ENCODE measurements at places on chromosomes 7 and 10. TPM values are rescaled to one million over a fixed set of nuclear protein-coding genes. Genes with fewer than 3 reads are reported as not detected.

- no peak for DNase-seq
These were observed 41.8 kb upstream of the WNT16 start for GRCh38 chr7:121286742-121287734.

DNA sequence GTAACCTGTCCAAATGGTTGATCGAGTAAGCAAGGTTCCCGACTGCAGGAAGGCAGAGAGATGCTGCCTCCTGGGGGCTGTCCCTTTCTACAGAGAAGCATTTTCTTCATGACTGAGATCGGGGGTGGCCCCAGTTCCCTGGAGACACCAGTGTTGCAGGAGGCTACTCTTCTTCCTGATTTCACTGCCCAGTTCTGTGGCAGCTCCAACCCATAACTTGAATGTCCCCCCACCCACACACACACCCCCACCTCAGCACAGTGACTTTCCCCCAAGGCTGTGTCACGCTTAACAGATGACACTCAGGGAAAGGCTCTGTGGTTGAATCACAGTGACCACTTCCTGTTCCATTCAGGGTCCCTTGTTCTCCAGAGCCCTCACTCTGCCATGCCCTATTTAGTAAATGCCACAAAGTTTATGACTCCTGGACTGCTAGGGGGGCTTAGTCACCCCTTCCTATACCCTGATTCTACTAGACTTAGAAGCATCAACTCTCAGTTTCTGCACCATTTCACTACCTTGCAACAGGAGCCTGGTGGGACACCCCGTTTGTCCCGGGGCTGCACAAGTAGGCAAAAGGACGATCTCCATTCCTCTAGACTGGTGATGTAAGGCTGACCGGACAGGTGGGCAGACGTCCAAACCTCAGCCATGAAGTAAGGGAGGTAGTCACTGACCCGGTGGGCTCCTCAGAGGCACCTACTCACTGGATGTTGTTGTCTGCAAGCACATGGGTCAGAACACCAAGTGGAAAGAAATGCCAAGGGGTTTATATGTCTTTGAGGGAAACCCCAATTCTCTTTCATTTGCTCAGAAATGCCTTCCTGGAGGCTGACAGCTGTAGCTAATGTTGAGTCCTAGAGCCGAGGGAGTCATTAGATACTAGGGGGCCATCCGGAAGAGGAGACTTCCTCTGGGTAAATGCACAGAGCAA is 31.3 kb upstream of the SMC3 start:
- no peak for DNase-seq

- DNase-seq = no peak
These were observed 309.5 kb downstream of the ATRNL1 start for GRCh38 chr10:115402699-115403098.

DNA sequence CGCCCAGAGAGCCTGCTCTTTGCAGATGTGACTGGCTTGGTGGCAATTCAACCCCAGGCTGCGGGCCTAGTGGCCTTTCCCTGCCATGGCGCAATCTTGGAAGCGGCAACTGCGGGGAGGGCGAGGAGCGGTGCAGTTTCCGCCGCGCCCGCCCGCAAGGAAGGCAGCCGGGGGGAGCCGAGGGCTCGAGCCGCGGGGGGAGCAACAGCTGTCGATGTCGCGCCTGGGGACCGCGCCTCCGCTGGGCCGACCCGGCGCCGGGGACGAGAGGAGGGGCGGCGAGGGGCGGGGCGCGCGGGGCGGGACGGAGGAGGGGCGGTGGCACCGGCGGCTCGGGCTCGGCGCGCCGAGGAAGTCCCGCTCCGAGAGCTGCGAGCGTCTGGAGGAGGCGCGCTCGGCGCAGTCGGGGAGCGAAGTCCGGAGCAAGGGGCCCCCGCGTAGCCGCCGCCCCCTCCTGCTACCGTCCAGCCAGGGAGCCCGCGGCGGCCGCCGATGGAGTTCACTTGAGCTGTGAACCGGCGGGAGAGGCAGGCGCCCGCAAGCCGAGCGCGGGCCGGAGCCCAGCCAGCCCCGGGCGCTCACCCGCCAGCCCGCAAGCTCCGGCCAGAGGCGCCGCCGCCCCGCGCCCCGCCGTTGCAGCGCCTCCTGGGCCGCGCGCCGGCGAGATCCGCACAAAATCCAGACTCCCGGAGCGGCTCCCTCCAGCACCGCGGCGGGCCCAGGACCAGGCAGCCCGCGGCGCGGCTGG is 438.1 kb upstream of the GALNT17 start:
- peak; percentile 92 for DNase-seq

GRCh38 chr10:48335788-48336187 is 29.3 kb downstream of the MAPK8 start:
- DNase-seq = no peak

DNA sequence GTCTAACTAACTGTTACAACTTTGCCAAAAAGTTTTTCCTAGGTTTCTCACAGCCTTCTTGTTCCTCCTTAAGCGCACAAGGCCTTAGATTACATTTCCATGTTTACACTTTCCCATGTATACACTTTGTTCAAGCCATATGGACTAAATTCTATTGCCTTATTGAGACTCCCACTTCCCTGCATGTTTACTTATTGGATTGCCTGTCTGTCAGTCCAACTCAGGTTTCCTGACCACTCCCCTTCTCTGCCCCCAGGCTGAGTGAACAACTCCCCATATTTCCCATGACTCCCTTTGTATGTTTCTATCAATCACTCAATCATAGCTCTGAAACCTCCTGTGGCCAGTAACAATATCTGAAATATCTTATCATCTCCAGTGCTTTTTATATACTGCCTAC is 43.0 kb downstream of the SLC25A40 start:
- DNase-seq = no peak

GRCh38 chr10:124351481-124352220 is 67.1 kb downstream of the OAT start:
- DNase-seq = peak; percentile 44

DNA sequence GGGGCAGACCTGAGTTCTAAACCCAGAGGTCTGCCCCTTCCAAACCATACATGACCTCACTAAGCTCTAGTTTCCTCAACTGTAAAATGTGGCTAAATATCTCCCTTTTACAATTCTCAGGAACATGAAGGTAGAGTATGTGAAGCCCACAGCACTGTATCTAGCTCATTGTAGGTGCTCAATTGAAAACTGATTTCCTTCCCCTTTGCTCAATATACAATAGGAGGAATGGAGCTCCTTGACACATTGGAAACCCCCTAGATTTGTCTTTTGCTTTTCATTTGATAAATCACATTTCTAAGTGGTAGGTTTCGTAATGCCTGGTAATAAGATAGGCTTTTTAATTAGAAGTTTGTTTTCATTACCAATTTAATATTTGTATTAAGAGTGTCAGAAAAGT is 153.3 kb downstream of the ARID5B start:
- no peak for DNase-seq

DNA sequence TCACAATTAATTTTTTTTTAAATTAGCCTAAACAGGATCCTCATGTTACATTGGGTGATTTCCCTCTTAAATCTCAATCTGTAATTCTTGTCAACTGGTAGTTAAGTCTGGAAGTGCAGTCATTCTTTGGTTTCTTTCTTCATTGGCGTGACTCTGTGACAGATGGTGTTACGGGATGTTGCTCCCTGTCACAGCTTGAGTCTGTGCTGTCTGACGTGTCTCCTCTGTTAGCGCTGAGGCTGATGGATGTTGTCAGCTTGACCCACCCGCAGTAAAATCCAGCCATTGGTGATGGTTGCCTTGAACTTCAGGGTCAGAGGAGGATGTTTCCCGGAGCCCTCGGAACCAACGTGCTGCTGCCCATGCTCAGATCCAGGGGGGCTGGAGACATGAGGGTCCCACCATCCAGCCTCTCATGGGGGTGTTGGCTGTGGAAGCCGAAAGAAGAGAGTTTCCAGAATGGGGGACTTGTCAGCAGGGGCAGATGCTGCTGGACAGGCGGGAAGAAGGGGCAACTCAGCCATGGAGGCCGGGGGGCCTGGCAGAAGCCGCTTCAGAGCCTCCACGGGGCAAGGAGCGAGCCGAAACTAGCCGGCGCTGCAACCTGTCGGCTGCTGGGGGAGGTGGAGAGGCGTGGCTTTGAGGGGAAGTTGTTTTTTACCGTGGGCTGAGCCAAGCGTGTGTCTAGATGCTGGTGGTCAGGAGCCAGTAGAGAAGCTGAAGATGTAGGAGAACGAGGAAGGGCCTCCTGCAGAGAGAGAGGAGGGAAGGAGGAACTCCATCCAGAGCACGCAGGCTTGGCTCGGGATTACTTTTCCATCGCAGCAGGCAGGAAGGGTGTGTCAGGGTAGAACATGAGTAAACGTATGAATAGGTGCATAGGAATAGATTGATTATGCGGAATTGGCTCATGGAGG is 3.5 kb downstream of the SUN1 start:
- DNase-seq = no peak

DNA sequence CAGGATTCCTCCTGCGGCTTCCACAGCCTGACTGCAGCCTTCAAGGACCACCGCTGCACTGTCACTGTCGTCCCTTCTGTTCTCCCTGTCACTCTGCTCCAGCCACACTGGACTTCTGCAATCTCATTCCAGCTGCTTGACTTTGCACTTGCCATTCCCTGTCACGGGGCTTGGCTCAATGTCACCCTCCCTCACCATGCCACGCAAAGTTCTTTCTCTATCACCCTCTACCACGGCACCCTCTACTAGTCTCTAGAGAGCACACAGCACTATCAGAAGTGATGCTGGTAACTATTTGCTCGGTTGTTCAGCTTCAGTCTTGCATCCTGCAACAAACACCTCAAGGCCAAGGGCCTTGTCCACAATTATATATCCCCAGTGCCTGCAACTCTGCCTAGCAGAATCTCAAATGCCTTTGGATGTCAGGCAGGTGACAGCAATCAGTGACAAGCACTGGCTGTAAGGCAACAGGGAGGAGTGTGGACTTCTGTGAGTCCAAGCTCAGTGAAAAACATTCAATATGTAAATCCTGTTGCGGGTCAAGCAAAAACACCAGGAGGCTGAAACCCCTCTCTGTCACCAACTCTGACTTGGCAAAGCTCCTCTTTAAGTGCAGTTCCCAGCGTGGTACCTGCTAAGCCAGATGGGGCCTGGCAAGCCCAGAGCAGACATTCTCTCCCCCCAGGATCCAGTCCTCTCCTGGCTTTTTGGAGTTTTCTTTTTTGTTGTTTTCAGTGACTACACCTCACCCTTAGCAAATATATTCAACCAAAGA is 259.9 kb downstream of the FGFR2 start:
- DNase-seq = no peak

DNA sequence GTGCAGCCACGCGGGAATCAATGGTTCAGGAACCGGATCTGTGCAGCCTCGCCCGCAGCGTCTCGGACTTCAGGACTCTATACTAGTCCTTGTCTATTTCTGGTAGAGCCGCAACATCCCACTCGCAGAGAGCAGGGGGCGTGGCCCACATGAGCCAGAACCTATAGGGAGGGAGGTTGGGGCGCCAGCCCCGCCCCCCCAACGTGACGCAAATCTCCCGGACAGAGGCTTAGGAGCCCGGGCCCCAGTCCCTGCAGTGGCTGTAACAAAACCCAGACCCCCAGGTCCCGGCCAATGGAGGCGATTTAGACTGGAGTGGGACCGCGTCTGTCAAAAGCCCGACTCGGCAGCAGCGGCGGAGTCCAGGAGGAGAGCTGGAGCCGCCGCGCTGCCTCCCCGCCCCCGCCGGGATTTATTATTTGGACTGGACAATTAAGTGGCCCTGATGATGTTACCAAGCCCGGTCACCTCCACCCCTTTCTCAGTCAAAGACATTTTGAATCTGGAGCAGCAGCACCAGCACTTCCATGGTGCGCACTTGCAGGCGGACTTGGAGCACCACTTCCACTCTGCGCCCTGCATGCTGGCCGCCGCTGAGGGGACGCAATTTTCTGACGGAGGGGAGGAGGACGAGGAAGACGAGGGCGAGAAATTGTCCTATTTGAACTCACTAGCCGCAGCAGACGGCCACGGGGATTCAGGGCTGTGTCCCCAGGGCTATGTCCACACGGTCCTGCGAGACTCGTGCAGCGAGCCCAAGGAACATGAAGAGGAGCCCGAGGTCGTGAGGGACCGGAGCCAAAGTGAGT is at the start of gene NKX2-3:
TSS of gene NKX2-3 (plus strand) at position 256 of the 809 bp plus-strand sequence. CDS start at position 446, 190 bp downstream.
- peak; percentile 84 for DNase-seq

DNA sequence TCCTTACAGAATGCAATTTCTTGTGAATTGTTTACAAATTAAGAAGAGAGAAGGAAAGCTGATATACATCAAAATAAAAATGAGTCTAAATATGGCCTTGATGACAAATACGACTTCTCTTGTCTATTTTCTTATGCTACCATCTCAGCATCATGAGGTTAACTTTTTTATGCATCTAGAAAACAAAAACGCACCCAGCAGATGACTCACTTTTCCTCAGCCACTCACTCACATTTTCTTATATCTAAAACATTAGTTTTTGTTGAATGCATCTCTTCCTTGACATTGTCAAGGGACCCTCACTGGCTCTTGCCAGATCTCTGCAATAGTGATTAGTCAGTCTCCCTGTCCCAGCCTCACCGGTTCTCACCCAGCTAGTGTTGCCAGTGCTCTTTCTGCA is 256.4 kb upstream of the SLC26A5 start:
- no peak for DNase-seq

DNA sequence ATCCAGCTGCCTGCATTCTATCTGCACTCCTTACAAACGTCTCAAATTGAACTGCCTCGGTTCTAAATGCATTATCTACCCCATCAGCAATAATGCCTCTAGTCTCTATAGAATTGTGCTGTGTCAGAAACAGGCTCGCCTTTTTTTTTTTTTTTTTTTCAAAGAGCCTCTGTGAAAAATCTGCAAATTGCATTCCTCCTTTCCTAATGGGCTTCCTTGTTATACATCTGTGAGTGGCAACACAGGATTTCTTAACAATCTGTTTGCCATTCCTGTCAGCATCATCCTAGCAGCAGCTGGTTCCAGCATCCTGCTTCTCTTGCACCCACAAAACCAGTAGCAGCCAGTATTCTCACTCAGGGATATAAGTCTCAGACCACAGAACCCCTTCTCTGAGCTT is 413.5 kb upstream of the SEMA3D start:
- DNase-seq = no peak

DNA sequence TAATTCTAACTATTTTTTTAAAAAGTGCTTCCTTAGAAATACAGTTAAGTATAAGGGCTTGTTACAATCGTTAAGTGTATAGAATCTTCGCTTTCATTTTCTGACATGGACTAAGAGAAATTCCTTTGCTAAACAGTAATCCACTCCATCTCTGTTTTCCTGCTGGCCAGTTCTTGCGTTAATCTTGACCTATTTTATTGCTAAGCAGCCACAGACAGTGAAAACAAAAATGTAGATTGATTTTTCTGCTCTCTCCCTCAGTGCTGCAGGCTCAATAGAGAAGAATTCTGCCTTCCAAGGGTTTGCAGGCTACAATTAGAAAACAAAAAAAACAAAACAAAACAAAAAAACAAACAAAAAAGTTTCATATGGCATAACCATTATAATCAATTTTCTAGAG is 310.4 kb upstream of the ADARB2 start:
- no peak for DNase-seq

- DNase-seq = no peak
These were observed 77.4 kb downstream of the LRMDA start for GRCh38 chr10:75508814-75509306.

GRCh38 chr10:35379226-35380137 is 43.2 kb downstream of the CCNY start:
- DNase-seq = no peak

GRCh38 chr7:108093341-108093740 is 36.8 kb downstream of the LAMB4 start:
- DNase-seq = no peak

- no peak for DNase-seq
These were observed 52.8 kb downstream of the P4HA1 start for GRCh38 chr10:73043766-73044377.

HOXA6 gene
- total RNA-seq = 8.6 TPM

SFXN3 gene
- total RNA-seq = 79.5 TPM

UNCX gene
- total RNA-seq = not detected

PLEKHA8 gene
- 11.1 TPM for total RNA-seq
